Activated CD4-positive, alpha-beta T cell treated with anti-CD3 and anti-CD28 coated beads, Interleukin-2, amount 50 U/mL, for 1 hour (primary cell): ENCODE measurements at places on chromosomes 6 and 20.

GRCh38 chr20:44145131-44145775 lies 41.7 kb downstream of the JPH2 start:
- no peak for DNase-seq

GRCh38 chr20:57809661-57810172 lies 99.9 kb upstream of the PMEPA1 start:
- DNase-seq: no peak

- DNase-seq: no peak
Observed at GRCh38 chr20:10332656-10333415, 101.2 kb downstream of the MKKS start.

- DNase-seq: no peak
Observed at GRCh38 chr6:52553719-52554118, 23.1 kb downstream of the TRAM2 start.

- DNase-seq: no peak
Observed at GRCh38 chr20:8829256-8829655, 239.6 kb upstream of the PLCB4 start.

DNA sequence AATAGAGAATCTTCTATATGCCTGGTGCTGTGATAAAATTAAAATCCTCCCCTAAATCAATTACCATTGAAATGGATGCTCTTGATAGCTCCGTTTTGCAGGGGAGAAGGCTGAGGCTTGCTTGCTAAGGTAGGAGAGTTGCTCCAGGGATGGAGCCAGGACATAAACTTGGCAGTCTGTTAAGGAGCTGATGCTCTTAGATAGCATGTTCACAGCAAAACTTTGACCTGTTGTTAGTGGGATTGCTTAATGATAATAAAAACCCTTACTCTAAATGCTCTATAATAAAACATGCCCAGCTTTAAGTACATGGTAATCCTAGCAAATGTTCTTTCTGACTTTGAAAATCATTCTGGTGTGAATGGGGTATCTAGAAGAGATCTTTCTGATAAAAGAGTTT lies 228.4 kb upstream of the JAG1 start:
- no peak for DNase-seq

- peak; percentile 9 for DNase-seq
Observed at GRCh38 chr6:5619249-5619648, 357.9 kb downstream of the FARS2 start.

DNA sequence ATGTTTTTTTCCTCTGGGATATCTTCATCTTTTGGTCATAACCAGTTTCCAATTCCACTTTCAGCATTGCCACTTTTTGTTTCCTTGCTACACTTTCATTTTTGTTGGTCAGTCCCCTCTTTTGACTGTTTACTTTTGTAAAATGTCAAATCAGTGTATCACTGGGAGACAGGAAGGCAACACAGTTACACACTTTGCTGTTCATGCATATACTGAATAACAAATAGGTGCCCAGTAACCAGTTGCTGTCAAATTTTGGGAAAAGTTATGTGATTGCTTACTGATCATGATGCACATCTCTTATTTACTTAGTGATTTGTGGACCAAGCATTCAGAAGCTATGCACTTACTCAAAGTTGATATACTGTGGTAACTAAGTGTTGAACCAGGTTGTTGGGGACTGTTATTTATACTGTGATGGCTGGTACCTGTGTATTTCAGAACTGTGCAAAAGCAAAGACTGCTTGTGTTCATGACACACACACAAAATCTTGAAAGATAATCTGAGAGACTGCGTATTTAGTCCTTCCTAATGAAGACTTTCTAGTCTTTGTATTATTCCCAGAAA lies 41.0 kb downstream of the ZNF292 start:
- no peak for DNase-seq

DNA sequence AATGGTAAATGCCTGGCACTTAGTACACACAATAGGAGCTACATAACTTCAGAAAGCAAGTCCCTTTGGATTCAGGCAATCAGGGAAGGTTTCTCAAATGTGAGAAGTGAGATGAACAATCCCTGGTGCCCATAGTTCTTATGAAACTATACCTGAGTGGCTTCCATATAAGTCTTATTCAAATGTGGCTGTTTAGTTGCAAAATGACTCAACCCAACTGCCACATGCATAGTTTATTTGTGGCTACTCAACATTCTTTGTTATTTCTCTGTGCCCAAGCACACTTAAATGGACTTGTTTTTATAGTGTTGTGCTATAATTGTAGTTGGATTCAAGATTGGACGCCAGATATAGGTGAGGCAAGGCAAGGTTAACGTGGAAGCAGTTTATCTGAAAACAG lies 93.7 kb upstream of the ATXN1 start:
- no peak for DNase-seq

DNA sequence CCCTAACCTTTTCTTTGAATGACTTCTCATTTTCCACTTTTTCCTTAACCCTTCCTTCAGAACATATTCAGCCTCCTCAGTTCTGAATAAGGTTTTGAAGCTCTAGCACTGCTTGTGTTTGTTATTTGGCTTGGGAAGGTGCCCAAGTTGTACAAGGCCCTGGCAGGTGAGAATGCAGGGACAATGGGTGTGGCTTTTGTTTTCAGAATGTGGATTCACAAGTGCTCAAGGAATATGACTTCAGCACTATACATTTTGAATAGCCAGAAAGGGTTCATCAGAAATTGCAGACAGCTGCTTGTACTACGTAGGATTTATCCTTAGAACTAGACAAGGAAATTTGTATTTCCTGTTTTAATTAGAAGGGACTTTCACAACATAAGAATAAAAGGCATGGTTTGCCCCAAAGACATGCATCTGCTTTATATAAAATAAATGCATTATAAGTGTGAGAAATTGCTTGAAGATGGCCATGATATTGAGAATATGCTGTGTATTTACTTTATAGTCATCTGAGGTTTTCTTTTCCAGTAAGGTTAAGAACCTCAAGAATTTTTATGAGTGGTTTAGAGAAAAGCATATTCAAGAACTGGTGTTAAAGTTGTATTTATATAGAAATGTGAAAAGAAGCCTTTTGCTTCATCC lies 29.3 kb upstream of the PRDM1 start:
- DNase-seq: no peak

GRCh38 chr6:66814156-66814555 lies 1107.1 kb upstream of the EYS start:
- DNase-seq: no peak

DNA sequence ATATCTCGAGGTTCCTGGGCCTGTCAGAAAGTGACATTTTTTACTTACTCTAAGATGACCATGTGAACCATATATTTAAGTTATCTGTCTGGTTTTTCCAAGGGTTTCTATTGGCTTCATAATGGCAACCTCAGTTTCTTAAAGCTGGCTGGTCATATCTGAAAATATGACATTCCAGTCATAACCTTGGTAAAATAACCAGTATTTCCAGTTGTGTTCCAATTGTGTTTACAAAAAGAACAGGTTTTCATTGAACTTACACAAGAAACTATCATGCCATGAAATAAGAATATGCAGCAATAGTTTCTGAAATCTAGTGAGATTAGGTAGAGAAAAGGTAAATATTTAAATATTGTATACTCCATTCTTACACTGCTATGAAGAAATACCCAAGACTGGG lies 61.7 kb upstream of the HMGN3 start:
- DNase-seq: no peak

- no peak for DNase-seq
Observed at GRCh38 chr6:6942831-6943230, 164.9 kb upstream of the RREB1 start.

DNA sequence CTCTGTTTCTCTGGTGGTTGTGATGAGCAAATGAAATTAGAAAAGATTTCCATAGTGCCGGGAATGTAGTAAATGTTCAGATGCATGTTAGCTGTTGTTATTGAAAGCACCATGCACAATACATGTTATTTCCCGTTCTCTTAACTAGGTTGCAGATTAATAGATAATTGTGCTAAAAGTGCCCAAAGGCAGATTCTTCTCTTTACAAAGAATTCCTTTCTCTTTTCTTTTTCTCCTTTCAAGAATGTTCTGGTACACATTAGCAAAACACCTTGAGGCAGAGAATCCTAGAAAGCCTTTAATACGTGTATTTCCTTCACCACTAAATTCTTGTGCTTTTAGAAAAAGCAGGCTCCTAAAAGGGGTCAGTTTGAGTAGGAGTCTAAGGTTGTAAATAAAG lies 121.1 kb upstream of the ASF1A start:
- DNase-seq: no peak

GRCh38 chr6:71040841-71041240 lies 84.0 kb upstream of the B3GAT2 start:
- no peak for DNase-seq

DNA sequence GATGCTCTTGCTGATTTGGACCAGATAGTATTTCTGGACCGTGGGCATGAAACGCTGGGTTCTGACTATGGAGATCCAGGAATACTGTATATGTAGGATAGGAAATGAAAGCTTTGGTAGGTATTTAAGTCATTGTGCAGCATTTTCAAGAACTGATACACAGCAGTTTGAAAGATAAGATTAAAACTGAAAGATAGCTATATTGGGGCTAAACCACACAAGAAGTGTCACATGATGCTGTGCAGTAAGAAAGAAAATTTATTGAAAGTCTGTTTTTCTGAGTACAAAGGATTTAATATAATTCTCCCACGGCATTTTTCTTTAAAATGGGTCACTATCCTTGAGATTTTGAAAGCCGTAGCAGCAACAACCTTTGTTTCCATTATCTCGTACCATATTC lies 305 bp downstream of the IL17A start:
- DNase-seq: no peak

GRCh38 chr20:18265441-18265840 lies 22.9 kb upstream of the ZNF133 start:
- DNase-seq: no peak

GRCh38 chr20:15655295-15655874 lies 917.9 kb downstream of the KIF16B start:
- DNase-seq: no peak

- peak; percentile 48 for DNase-seq
Observed at GRCh38 chr6:44593539-44593944, 206.0 kb downstream of the CDC5L start.

GRCh38 chr6:78580923-78581322 lies 286.4 kb upstream of the IRAK1BP1 start:
- DNase-seq: no peak

GRCh38 chr6:160103825-160104100 lies 17.9 kb upstream of the SLC22A1 start:
- DNase-seq: no peak

DNA sequence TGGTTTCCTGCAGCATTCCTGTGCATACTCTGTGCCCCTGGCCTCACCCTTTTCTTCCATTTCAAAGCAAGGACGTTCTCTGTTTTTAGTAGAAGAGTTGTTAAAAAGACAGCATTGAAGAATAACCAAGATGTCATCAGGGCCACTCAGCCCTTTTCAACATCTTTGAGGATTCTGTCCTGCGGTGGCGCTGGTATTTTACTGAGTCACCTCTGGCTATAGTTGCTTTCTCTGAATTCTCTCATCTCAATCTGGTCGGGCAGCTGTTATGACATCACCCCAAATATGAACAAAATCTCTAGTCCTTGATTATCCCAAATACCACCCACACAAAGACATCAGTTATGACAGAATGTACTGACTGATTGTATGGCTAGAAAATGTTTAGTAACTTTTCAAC lies 204.2 kb downstream of the GRIK2 start:
- no peak for DNase-seq

GRCh38 chr20:50215101-50215690 lies 24.6 kb downstream of the CEBPB start:
- no peak for DNase-seq

- DNase-seq: peak; percentile 33
Observed at GRCh38 chr6:107819964-107820337, 4.2 kb downstream of the SCML4 start.
